ENCODE measurements at places on chromosomes 5 and 9.
A peak's percentile ranks its signal among the peaks of the same experiment; 100 is the strongest.

DNA sequence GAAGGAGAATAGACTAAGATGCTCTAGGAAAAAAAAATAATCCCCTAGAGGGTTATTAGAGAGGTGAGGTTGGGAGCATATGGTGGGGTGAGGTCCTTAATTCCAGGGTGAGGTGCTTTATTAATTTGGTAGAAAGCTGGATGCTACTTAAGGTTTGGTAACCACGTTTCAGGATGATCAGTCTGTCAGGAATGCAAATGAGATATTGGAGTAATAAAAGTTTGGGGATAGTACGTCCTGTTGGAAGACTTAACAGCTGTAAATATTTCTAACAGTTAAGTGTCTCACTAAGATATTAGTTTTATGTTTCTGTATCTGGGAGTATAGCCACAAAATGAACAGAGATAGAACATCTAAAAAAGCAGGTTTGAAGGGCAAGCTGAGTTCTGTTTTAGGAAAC, 578.9 kb downstream of the CETN3 start:
- no peak for DNase-seq

DNA sequence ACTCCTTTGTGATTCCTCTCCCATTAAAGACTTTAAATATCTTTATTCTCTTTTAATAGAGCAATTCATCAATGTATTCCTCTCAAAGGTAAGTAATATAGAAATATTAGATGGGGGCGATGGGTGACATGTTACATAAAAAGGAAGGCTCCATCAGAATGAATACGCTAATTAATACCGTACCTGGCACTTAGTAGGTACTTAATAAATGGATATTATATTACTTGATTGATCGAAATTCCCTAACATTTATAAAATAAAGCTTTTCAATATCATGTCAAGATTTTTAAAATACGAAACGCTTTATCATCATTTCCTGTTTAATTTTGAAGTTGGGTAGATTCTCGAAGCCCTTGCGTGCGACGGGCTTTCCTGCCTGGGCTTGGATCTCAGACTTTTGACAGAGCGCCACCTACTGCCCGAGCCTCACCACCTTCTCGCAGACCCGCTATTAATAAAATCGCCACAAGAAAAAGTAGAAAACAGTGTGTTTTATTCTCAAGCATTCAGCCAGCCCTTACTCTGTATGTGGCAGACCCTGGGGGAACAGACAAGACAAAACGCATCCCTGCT, 99.4 kb downstream of the C5orf15 start:
- peak; percentile 69 for DNase-seq

- DNase-seq, result no peak
These were observed 9.9 kb downstream of the SRP19 start for GRCh38 chr5:112870966-112871365.

DNA sequence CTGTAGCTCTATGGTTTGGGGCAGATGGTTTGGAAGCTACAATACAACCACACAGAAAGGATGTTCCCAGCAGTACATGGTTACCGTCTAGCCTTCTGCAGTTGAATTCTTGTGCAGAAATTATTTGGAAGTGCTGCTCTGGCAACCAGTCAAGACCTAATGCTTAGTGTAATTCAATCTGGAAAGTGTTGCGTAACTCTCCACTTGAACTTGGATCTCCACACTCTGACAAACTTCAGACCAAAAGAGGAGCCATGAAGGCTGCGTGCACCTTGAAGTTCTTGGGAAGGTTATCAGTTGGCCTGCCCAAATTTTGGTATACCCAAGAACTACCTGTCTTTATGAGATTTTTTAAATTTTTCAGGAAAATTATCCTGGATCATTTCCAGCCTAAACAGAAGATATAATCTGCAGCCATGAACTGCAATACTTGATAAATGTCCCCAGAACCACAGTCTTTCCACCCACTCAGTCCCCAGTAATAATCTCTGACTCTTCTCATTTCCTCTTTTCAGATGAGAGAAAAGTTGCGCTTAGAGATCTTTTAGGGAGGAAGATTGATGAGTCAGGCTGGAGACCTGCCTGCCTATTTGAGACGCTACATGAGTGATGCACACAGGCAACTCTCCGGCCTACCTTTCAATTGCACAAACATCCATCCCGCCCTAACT, 159.9 kb downstream of the FANCC start:
- DNase-seq, result no peak

DNA sequence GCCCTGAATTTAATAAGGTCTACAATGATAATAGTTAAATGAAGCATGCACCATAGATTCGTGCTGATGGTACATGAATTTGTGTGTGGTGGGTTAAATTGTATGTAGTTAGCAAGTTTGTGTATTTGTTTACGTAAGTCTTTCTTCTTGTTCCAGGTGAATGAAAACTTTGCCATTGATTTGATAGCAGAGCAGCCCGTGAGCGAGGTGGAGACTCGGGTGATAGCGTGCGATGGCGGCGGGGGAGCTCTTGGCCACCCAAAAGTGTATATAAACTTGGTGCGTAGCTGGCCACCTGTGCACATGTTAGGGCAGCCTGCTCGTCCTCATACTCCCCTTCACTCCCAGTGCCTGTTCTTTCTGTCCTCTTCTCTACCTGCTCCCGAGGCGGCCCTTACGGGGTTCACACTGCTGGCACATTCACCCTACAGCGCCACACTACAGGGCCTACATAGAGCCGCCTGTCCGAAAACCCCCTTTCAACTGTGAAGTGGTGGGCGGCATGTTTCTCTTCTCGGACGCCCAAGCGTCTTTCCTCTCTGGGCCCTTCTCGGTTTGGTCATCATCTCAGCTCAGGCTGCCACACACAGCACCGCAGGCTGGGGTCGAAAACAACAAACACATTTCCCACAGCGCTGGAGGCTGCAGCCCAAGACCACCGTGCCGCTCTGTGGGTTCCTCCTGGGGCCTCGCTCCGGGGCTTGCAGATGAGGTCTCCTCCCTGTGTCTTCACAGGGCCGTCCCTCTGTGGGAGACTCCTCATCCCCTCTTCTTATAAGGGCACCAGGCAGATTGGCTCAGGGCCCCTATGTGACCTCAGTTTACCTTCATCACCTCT, 13.2 kb downstream of the NDUFS6 start:
- no peak for DNase-seq

DNA sequence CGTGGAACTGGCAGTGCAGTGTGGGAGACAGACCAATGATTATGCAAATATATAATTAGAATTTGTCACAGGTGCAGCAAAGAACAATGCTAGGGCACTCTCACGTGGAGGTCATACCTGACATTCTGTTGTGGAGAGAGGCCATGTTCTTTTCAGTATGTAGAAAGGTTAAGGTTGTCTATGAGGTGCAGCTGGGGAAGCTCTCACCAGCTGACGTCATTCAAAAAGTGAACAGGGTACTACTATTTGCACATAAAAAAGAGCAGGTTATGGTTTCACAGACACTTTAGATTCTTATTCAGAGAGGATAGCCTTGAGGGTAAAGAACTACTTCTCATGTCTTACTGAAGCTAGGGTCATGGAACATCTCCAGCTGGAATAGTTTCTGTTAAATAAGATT, 19.1 kb downstream of the SH3GL2 start:
- no peak for DNase-seq

DNA sequence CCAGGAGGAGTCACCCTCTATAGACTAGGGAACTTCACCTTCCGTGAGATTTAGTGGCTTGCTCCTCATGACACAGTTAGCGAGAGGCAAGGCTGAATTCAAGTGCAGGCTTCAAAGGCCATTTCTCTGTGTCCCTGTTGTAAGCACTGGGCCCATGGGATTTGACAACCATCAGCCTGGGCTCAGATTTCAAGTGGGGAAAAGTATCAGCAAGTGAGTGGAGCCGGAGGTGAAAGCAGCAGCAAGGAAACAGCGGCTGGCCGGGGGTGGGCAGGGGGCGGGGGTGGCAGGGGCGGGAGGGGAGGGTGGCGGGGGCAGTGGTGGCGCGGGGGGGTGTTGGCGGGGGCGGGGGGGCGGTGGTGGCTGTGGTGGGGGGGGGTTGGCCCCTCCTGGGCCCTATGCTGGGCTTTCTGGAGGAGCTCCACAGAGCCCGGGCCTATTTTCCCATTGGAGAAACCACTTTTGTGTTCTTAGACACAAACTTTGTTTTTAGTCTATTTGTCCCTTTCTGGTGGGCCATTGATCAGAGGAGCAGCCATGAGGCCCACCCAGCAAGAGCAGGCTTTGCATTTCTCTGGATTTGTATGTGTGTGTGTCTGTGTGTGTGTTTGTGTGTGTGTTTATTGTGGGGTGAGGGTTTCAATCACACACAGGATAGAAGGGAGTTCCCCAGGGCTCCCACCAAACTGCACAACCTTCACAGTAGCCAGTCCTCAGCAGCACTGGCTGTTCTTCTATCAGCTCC, 165.4 kb upstream of the RAI14 start:
- no peak for DNase-seq

DNA sequence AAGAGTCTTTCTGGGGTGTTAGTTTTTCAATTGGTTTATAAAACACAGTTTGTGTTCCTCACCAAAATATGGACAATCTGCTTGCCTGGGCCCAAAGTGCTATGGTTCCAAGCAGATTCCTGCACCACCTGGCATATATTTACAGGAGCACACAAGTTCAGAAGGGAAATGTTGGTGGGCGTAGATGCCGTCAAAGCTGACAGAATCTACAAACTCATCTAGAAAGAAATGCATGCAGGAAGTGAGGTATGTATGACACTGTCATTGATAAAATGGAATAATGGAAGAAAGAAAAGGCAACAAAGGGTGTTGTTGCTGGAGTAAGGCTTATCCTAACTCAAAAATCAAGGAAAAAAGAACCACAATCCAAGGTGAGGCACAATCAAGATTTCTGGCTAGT, 225.8 kb downstream of the MLLT3 start:
- no peak for DNase-seq
